ENCODE measurements at places on chromosomes 1 and 21. TPM values are rescaled to one million over a fixed set of nuclear protein-coding genes. Genes with fewer than 3 reads are reported as not detected.
A peak's percentile ranks its signal among the peaks of the same experiment; 100 is the strongest.

- no peak overlapping the region for H3K27ac ChIP-seq
- no peak overlapping the region for H3K4me3 ChIP-seq
- H3K27me3 ChIP-seq: no peaks in the 10 kb centered on the region
- DNase-seq: no peak
Measured at GRCh38 chr1:193264313-193265065, 78.1 kb upstream of the B3GALT2 start.

- H3K27ac ChIP-seq: no peak overlapping the region
- H3K27me3 ChIP-seq: no peaks in the 10 kb centered on the region
- H3K36me3 ChIP-seq: no peaks in the 10 kb centered on the region
Measured at GRCh38 chr21:36976228-36976861, 9.9 kb upstream of the HLCS start.

GRCh38 chr1:85199667-85200462, 951 bp downstream of the SYDE2 start:
- DNase-seq: no peak
- no peaks in the 10 kb centered on the region for H3K27me3 ChIP-seq
- no peaks in the 10 kb centered on the region for H3K36me3 ChIP-seq
- peaks cover 17% of the 10 kb centered on the region for H3K4me1 ChIP-seq

GRCh38 chr1:214496126-214496525, 55.3 kb downstream of the PTPN14 start:
- no peak for DNase-seq
- H3K4me3 ChIP-seq: no peak overlapping the region
- H3K4me1 ChIP-seq: no peaks in the 10 kb centered on the region

DNA sequence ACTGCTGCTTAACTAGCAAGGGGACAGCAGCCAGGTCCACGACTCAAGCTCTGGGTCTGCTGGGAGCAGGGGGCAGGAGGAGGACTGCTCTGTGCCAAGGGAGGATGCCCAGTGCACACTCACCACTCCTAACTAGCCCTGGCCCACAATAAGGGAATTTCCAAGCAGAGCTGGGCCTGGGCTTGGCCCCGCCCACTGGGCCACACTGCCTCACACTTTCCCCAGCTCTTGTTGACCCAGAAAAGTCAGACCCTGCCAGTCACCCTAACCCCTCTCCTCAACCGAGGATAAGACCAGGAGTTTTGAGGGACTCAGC, 18.7 kb downstream of the SLC9A1 start:
- peaks cover 8% of the 10 kb centered on the region for H3K36me3 ChIP-seq
- no peak overlapping the region for H3K4me3 ChIP-seq
- no peaks in the 10 kb centered on the region for H3K27me3 ChIP-seq
- 0 out of 3 replicates have a peak overlapping the region, but pooled peaks have one; percentile 87 for H3K27ac ChIP-seq

DNA sequence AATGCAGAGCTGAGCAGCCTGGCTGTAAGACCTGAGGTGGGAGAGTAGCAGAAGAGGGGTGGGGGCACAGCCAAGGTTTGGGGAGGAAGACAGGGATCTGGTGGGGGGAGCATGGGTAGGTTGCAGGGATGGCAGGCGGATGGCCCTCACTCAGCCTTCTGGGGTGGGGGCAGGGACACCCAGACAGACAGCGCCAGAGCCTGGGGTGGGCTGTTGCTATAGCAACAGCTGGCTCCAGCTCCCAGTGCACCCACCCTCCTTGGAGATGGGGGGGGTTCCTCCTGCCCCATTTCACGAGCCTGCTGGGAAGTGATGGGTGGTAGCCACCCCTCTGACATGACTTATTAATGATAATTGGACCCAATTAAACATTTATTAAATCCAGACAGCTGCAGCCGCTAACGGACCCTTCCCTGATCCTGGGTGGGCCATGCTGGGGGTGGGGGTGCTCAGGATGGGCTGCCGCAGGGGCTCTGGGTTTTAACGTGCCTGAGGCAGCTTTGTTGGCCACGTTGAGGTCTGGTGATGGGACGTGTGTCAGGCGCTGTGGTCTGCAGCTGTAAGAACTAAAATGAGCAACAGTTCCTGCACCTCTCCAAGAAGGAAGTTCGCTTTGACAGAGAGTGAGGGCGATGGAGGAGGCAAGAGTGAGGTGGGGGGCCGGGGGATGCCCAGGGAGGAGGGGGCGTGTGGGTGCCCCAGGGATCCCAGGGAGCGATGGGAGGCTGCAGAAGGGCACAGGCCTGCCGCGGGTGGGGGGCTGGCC, 19.4 kb downstream of the AGRN start:
- H3K27me3 ChIP-seq: no peaks in the 10 kb centered on the region
- H3K36me3 ChIP-seq: peaks cover 43% of the 10 kb centered on the region
- H3K27ac ChIP-seq: no peak overlapping the region
- H3K4me3 ChIP-seq: no peak overlapping the region
- DNase-seq: no peak

DNA sequence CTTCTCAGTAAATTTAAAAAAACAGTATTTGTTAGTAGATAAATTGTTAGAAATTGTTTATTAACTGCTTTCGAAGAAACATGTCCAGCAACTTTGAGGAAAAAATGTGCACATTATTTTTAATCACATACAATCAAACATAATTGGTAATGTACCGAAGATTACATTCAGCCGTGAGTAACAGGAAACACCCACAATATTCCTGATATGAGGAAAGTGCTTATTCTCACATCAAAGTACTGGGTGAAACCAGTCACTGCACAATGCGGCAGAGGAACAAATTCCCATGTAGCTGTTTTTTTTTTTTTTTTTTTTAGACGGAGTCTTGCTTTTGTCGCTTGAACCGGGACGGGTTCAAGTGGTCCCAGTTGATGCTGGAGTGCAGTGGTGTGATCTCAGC, 9.7 kb downstream of the ACBD3 start:
- no peak overlapping the region for H3K4me3 ChIP-seq
- H3K36me3 ChIP-seq: peaks cover 34% of the 10 kb centered on the region

DNA sequence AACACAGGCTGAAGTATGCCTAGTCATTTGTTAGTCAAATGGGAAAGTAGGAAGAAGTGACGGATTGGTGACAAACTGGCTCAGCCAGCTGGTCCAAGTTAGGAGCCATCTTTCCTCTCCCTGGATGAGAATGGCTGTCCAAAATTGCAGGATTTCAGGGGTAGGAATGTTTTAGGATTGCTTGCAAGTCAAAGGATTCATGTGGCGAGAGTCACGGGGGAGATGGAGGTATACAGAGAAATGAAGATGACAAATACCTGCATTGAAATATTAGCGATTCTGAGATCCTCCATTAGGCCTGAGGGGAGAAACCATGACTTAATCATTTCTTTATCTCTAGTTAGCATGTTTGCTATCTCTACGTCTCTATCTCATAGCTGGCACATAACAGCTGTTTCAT, 41.8 kb upstream of the PIGC start:
- no peaks in the 10 kb centered on the region for H3K4me1 ChIP-seq
- no peak overlapping the region for H3K27ac ChIP-seq
- no peaks in the 10 kb centered on the region for H3K27me3 ChIP-seq

GRCh38 chr1:205356440-205357139, at the start of gene KLHDC8A:
KLHDC8A (minus strand) TSS chr1:205356922; CDS start chr1:205343604, 13,318 bp downstream.
- DNase-seq: no peak
- no peak within 1 kb of the TSS for H3K27ac ChIP-seq
- H3K27me3 ChIP-seq: peaks cover 73% of the 10 kb centered on the region
- no peaks in the 10 kb centered on the region for H3K4me1 ChIP-seq
- no peak within 1 kb of the TSS for H3K4me3 ChIP-seq

- no peaks in the 10 kb centered on the region for H3K4me1 ChIP-seq
- H3K27ac ChIP-seq: no peak overlapping the region
- H3K27me3 ChIP-seq: peaks cover 23% of the 10 kb centered on the region
- no peak overlapping the region for H3K4me3 ChIP-seq
- DNase-seq: no peak
Measured at GRCh38 chr1:63592536-63593302, 492 bp upstream of the PGM1 start.

- no peak for DNase-seq
- no peaks in the 10 kb centered on the region for H3K27me3 ChIP-seq
Measured at GRCh38 chr1:209896346-209896745, 41.7 kb upstream of the SYT14 start.

DNA sequence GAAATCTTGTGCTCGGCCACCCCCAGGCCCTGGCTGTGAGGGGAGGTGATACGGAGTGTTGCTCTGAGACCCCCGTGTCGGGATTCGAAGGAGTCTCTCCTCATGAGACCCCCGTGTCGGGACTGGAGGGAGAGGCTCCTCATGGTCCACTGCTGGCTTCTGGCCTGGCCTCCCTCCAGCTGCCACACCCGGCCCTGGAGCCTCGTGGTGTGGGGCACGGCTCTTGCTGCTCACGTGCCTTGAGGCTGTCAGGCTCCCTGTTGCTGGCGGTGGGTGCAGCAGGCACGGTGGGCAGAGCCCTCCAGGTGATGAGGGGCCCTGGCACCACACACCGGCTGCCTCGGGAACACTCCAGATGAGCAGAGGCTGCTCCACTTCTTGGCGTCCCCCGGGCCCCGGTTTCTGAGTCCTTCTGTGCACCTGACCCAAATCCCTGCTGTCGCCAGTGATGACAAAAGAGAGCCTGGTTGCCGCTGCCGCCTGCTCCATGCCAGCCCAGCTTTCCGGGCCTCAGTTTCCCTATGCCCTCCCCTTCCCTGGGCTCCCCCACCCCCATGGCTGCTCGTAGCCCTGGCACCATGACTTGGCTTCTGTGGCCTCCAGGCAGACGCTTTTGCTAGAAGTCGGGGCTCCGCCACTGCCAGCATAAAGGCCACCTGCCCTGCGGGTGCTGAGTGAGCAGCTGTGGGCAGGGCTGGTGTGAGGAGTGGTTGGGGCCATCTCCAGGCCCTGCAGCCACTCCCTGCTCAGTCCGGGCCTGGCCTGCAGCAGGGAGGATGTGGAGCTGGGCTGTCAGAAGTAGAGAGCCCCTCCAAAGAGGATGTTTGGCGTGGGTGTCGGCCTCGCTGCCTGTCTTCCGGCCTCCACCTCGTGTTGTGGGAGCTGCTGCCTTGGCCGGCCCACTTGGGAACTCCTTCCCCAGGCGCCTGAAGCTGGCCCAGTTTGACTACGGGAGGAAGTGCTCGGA, 11.8 kb downstream of the TMEM240 start:
- H3K27me3 ChIP-seq: no peaks in the 10 kb centered on the region
- peaks cover 66% of the 10 kb centered on the region for H3K36me3 ChIP-seq
- no peak for DNase-seq
- no peak overlapping the region for H3K4me3 ChIP-seq

- peaks cover 46% of the 10 kb centered on the region for H3K36me3 ChIP-seq
- H3K4me1 ChIP-seq: no peaks in the 10 kb centered on the region
- H3K4me3 ChIP-seq: no peak overlapping the region
- DNase-seq: no peak
Measured at GRCh38 chr1:77583483-77583882, 99.0 kb downstream of the ZZZ3 start.

DNA sequence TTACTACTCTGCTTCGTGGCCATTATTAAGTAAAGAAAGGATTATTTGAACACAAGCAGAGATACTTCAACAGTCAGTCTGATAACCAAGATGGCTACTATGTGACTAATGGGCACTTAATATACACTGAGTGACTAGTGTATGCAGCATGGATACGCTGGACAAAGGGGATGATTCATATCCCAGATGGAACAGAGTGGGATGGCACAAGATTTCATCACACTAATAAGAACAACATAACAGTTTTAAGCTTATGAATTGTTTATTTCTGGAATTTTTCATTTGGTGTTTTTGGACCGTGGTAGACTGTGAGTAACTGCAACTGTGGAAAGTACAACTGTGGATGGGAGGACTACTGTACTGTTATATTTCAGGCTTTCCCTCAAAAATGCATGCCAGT, 9.4 kb downstream of the ZCCHC17 start:
- no peak overlapping the region for H3K27ac ChIP-seq
- H3K4me3 ChIP-seq: no peak overlapping the region
- H3K36me3 ChIP-seq: peaks cover 35% of the 10 kb centered on the region

- no peaks in the 10 kb centered on the region for H3K4me1 ChIP-seq
- H3K27ac ChIP-seq: no peak overlapping the region
- DNase-seq: no peak
- no peaks in the 10 kb centered on the region for H3K36me3 ChIP-seq
- H3K4me3 ChIP-seq: no peak overlapping the region
Measured at GRCh38 chr1:175841738-175842187, 98.4 kb upstream of the TNR start.

GRCh38 chr21:36183144-36183795, 26.6 kb downstream of the DOP1B start:
- no peaks in the 10 kb centered on the region for H3K36me3 ChIP-seq
- H3K27ac ChIP-seq: no peak overlapping the region
- no peak for DNase-seq
- no peaks in the 10 kb centered on the region for H3K4me1 ChIP-seq
- H3K27me3 ChIP-seq: peaks cover 55% of the 10 kb centered on the region
- H3K4me3 ChIP-seq: no peak overlapping the region

DNA sequence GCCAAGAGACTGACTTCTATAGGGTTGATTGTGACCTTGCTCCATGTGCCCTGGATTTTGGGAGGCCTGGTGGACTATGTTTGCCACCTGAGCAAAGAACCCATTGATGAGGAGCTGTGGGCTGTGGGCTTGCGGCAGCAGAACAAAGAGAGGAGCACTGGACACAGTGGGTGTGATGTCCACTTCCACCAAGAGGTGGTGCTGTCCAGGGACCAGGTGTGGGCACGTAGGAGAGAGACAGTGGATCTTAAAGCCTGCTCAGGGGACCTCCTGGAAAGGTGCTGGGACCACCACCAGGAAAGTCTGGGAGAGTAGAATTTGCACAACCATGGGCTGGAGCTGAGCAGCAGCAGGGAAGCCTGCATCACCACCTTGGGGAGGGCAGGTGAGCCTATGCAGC, 106.7 kb upstream of the ETS2 start:
- H3K27ac ChIP-seq: no peak overlapping the region
- H3K4me1 ChIP-seq: no peaks in the 10 kb centered on the region
- H3K36me3 ChIP-seq: no peaks in the 10 kb centered on the region
- no peak overlapping the region for H3K4me3 ChIP-seq

GRCh38 chr1:6261615-6261995, 707 bp upstream of the GPR153 start:
- H3K36me3 ChIP-seq: no peaks in the 10 kb centered on the region
- peak; percentile 70 for DNase-seq
- H3K4me3 ChIP-seq: peak overlapping the region; percentile 46
- H3K27me3 ChIP-seq: peaks cover 15% of the 10 kb centered on the region

DNA sequence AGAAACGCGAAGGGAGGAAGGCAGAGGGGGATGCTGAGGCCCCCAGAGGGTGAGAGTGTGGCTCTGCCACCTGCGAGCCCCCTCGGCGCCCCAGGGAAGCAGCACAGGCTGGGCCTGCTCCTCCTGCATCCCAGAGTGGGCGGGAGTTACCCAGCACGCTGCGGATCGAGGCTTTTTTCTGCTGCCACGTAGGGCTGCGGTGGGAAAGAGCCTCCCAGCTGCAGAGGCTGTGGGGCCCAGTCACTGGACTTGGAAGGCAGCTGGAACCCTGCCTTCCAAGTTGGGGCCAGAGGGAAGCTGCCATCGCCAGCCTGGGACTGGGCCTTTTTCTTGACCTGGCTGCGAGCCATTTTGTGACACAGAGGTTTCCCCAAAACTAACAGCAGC, 2.3 kb upstream of the GRIK3 start:
- peaks cover 15% of the 10 kb centered on the region for H3K27me3 ChIP-seq
- no peak for DNase-seq
- no peak overlapping the region for H3K27ac ChIP-seq
- H3K4me1 ChIP-seq: no peaks in the 10 kb centered on the region
- H3K4me3 ChIP-seq: no peak overlapping the region

The SSU72 gene
- total RNA-seq: 185 TPM

The OR6K3 gene
- total RNA-seq: not detected

The CDK18 gene
- 0.44 TPM for total RNA-seq

The ENSA gene
- 203 TPM for total RNA-seq

The CNR2 gene
- not detected for total RNA-seq

The ARPC5 gene
- 91.7 TPM for total RNA-seq

The ELAPOR1 gene
- 0.20 TPM for total RNA-seq

The SPATA21 gene
- not detected for total RNA-seq

The DIRAS3 gene
- total RNA-seq: 31.6 TPM

The SPRR4 gene
- total RNA-seq: not detected
